ENCODE measurements at places on chromosomes 4 and X.

GRCh38 chr4:159018062-159018629, 84.7 kb upstream of the RAPGEF2 start:
- no peak for DNase-seq

GRCh38 chr4:53307819-53308780, 57.8 kb downstream of the SCFD2 start:
- no peak for DNase-seq

DNA sequence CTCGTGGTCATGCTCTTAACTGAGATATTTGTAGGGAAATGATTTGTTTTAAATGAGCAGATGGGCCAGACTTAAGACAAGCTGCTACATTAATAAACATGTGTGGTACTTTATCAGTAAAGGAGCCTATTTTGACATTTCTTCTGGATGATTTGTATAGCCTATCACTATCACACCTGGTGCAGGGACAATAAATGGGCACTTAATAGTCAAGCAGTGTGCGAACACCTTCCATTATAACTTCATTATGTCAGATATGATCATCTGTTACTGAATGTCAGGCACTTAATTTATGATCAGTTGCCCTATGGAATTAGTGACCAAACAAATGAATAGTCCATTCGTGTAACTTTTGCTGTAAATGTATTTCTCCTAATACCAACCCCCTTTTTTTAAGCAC, 628.8 kb downstream of the ADGRL3 start:
- DNase-seq: no peak

GRCh38 chr4:90960840-90961239, 833.6 kb downstream of the CCSER1 start:
- no peak for DNase-seq

DNA sequence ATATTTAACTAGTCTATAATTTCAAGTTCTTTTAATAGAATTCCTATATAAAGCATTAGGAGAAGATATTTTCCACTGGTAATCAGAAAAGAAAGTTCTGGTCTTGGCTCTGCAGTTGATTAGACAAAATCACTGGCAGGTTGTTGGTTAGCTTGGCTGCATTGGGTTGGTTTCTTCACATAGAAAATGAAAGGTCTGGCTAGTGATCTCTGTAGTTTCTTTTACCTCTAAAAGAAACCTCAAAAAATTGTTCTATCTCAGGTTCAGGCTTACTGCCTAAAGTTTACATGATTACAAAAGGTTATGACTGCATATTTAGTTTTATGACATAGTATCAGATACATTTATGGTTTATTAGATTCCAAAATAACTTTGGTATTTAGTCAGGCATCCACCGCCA, 95.8 kb upstream of the NAP1L5 start:
- DNase-seq: no peak

DNA sequence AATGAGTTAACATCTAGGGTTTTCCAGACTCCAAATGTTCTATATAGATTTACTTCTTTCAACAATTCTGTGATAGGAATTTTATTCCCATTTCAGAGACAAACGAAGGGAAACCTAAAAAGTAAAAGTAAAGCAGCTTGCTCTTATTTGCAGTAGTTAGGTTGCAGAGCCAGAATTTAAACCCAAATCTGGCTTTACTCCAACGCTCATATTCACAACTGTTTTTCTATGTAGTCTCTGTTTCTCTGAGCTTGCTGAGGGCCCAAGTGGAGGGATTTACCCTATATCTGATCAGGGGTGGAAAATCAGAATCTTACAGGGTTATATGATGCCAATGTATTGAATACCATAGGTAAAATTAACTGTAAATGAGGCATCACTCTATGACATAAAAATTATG, 599.1 kb upstream of the GRIA3 start:
- no peak for DNase-seq

- DNase-seq: no peak
These were observed 29.9 kb upstream of the GPC4 start for GRCh38 chrX:133444952-133445831.

GRCh38 chrX:5936438-5936837, 292.2 kb downstream of the NLGN4X start:
- no peak for DNase-seq

GRCh38 chr4:17173300-17173699, 274.9 kb upstream of the LDB2 start:
- no peak for DNase-seq

DNA sequence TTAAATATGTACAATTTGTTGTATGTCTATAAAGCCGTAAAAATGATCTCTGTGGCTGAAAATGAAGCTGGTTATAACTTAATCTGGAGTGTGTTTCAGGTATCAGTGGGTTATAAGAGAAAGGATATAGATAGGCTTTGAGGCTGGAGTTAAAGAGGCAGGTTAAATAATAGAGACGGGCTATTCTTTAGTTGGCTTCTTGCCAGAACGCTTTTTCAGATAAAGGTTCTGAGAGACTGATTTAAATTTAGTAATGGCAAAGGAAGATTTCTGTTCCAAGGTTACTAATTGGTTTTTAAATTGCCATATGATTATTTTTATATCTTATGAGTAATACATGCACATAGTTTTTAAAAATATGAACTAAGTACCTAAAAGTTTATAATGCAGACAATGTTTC, 117.4 kb downstream of the AWAT2 start:
- DNase-seq: no peak

DNA sequence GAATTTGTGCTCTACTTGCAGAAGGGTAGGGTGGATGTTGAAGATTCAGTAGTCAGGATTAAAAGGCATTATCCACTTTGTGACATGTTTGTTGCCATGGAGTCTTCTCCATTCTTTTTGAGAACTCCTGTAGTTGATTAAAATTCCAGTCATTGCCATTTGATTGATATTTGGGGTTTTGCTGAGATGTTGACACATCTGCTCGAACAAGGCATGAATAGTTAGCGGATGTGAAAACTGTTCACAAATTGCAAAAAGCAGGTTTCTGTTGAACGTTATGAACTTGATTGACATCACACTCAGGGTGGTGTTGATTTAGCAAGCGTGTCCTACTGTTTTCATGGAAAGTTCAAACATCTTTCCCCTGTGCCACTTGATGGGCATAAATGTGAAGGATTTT, 16.9 kb downstream of the LIMCH1 start:
- no peak for DNase-seq

GRCh38 chr4:7300711-7301095, 108.4 kb downstream of the SORCS2 start:
- DNase-seq: no peak

DNA sequence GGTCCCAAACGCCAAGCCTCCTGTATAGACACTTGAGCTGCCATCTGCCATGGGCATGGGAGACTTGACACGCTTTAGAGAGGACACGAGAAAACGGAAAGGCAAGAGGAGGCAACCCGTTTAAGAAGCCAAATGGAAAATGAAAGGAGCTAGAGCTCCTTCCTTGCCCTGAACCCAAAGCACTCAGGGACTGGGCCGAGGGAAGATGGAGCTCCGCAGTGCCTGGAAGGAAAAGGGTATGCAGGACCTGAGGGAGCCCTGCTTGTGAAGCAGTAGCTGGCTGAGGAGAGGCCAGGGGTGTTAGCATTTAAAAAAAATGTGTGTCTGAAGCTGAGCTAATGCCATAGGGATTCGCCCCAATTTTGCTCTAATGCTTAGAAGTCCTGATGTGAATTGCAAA, 15.1 kb downstream of the MCF2 start:
- DNase-seq: no peak

DNA sequence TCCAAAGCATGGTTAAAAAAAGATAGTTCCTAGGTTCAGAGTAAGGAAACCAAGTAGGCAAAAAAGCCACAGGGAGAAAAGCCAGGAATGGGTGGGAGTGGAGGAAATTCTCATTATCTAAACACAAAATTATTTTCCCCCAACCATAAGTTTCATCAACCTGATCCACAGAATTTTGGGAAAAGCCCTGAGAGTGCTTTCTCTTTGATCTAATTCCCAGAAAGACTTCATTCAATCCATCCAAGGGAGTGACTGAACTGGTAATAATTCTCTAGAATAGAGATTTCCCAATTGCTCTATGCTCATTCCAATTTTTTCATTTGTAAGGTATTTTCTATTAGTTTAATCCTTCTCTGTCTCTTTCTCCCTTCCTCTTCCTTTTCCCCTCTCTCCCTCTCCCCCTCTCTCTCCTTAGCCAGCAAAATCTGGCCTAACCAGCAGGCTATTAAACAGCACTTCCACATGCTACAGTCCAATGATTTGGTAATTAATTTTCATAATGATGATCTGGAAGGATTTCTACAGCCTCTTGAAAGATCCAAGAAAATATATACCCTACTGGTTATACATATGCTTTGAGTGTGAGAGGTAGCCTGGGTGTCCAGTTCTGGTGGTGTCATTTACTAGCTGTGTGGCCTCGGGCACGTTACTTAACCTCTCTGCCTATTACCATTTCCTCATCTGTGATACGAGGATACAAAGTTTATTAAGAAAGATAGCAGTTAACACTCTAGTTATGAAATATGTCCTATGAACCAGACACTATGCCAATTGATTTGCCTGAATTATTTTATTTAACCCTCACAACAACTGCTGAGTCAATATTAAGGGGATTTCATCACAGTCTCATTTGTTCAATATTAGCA, 251.5 kb upstream of the RASGEF1B start:
- DNase-seq: no peak

DNA sequence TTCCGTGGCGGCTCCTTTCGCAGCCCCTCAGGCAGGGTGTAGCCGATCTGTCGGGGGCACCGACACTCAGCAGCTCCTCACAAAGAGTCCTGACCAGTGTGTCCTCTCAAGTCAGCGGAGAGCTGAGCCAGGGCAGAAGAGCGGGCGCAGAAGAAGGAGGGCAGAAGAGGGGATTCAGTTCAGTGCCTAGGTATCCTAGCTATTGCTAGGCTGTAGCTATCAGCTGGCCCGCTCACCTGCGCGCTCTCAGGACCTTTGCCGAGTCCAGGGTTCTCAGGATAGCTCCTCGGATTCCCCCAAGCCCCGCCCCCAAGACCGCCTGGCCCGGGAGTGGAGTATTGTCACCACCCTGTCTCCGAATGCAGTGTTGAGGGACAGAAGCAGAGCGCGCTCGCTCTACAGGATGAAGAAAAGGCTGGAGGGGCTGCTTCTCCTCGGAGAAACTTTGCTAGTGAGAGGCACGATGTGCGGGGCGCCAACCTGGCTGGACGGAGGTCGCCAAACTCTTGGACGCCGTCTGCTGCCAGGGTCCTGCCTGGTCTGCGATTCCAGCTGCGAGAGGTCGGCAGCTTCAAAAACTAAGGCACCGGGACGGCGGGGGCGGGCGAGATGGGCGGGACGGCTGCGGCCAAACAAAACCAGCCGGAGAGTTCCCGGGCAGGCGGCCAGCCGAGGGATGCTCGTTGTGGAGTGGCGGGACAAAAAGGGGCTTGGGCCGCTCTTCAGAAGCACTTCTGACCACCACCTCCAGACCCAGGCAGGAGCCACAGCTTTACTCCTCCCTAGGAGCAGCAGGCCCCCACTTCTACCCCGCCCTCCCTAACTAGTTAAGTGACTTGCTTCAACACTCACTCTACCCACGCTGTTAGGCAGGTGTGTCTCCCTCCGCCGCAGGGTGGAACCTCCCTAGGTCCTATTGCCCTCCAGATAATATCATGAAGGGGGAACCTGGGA, at the start of gene XKRX:
Gene XKRX, minus strand, starts transcription at position 258 of the 954 bp plus-strand sequence. CDS start 613 bp downstream, outside the sequence.
- DNase-seq: peak; percentile 27

- DNase-seq: no peak
These were observed 908 bp downstream of the PCDH10 start for GRCh38 chr4:133149932-133150471.

GRCh38 chrX:2677764-2678163, 13.3 kb upstream of the CD99 start:
- no peak for DNase-seq

DNA sequence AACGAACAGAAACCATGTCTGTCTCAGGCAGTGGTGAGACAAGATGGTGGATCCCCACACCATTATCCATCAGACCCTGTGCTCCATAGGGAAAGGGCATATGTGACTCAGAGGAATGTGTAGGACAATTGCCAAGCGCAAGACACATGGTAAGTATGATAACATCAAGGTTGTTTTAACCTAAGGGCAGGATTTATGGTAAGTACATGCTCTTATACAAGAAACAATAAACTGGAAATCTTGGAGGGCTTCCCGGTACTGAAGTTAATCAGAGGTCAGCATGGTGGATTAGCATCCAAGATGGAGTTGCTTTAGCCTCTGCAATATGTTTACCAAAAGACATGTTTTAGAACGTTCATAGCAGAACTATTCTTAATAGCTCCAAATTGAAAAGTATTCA, 355.0 kb downstream of the PPP1R2C start:
- DNase-seq: no peak

DNA sequence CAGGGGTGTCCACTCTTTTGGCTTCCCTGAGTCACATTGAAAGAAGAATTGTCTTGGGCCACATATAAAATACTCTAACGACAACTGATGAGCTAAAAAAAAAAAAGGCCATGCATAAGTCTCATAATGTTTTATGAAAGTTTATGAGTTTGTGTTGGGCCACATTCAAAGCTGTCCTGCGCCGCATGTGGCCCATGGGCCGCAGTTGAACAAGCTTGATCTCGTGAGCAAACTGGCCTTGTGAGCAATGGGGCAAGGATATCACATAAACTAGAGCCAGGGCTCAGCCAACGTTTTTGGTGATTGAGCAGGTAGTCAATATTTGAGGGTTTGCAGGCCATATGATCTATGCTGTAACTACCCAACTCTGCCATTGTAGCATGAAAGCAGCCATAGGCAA, 44.6 kb upstream of the PHKA2 start:
- no peak for DNase-seq

Measured in activated T-cell treated with anti-CD3 and anti-CD28 coated beads for 1 hour (primary cell).